Right forelimb (tissue), 1 donor: ENCODE measurements at places on chromosomes 4 and X.

GRCh38 chr4:106287353-106287969 is 28.5 kb downstream of the TBCK start:
- no peak for DNase-seq

GRCh38 chrX:150567645-150568319 is 639 bp upstream of the MTM1 start:
- DNase-seq = no peak

GRCh38 chrX:10983526-10983925 is 127.6 kb upstream of the HCCS start:
- no peak for DNase-seq

- no peak for DNase-seq
Observed at GRCh38 chr4:48254381-48255071, 15.1 kb downstream of the TEC start.

DNA sequence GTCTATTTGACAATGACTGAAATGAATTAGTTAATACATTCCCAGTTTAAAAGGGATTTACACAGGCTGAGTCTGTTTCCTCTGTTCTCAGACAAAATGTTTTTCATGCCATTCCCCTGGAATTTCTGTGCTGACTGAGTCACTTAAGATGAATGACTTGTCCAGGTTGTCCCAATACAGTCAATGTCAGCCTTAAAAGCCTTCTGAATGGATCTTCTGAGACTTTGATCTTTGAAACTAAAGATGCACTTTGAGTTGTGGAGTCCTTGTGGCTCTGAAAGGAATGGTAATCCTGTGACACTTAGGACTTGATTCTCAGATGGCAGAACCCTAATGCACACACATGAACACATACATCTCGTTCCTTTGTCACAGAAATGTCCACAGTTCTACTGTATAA is 622.2 kb upstream of the GRID2 start:
- DNase-seq = no peak

DNA sequence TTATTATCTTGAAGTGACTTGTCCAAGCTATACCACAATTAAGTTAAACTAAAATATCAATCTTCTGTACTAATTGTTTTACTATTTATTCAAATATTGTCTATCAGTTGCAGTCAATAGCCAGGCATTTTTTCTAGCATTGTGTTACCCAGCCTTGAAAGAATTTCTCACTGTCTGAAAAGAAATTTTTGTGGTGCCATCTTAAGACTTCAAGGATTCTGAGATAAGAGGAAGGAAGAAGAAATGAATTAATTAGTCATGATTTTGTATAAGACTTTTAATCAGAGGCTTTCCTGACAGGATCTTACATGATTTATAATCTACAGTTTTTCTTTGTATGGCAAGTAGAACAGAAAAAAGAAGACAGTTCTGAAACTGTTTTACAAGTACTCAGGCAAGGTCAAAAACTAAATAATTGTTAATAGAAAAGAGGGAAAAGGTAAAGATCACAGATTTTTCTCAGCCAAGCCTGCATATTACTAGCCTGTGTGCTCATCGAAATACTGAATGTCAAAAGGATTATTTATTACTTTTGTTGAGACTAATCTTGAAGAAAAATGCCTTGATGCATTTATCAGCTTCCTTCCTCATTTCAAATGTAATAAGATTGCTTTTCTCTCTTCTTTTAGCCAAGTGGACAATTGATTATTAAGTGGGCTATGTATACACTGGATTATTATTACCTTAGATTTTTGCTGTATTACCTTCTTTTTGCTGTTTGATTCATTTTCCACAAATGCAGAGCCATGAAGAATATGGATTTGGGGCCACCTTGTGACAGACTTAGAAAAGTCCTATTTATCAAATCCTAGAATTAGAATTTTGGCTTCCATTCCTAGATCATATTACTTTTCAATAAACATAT is 53.8 kb downstream of the CXCL1 start:
- no peak for DNase-seq

GRCh38 chr4:65498606-65499005 is 171.7 kb downstream of the EPHA5 start:
- DNase-seq = no peak

DNA sequence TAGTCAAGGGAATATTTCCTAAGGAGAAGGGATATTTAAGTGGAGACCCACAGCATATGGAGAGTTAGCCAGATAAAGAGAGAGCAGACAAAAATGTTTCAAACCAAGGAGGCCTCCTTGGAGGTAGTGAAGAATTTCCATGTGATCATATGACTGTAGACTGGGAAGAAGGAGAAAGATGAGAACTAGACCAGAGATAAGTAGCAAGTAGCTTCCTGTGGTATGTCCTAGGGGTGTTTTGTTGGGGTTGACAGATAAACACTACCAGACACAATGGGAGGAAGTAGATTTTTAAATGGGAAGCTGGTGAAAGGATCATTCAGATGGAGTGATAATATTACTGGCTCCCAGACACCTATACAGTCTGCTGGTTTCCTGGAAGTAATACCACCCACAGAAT is 13.6 kb downstream of the SYAP1 start:
- no peak for DNase-seq

GRCh38 chr4:141027421-141027820 is 105.8 kb downstream of the RNF150 start:
- no peak for DNase-seq

- DNase-seq = no peak
Observed at GRCh38 chr4:133188433-133189146, 39.5 kb downstream of the PCDH10 start.

- DNase-seq = no peak
Observed at GRCh38 chr4:3811621-3812020, 45.4 kb downstream of the ADRA2C start.

GRCh38 chr4:57190601-57191481 is 80.7 kb upstream of the IGFBP7 start:
- DNase-seq = no peak

- DNase-seq = no peak
Observed at GRCh38 chr4:100948911-100949310, 398.4 kb downstream of the PPP3CA start.

- no peak for DNase-seq
Observed at GRCh38 chr4:179313823-179314222, 1871.6 kb upstream of the AGA start.

DNA sequence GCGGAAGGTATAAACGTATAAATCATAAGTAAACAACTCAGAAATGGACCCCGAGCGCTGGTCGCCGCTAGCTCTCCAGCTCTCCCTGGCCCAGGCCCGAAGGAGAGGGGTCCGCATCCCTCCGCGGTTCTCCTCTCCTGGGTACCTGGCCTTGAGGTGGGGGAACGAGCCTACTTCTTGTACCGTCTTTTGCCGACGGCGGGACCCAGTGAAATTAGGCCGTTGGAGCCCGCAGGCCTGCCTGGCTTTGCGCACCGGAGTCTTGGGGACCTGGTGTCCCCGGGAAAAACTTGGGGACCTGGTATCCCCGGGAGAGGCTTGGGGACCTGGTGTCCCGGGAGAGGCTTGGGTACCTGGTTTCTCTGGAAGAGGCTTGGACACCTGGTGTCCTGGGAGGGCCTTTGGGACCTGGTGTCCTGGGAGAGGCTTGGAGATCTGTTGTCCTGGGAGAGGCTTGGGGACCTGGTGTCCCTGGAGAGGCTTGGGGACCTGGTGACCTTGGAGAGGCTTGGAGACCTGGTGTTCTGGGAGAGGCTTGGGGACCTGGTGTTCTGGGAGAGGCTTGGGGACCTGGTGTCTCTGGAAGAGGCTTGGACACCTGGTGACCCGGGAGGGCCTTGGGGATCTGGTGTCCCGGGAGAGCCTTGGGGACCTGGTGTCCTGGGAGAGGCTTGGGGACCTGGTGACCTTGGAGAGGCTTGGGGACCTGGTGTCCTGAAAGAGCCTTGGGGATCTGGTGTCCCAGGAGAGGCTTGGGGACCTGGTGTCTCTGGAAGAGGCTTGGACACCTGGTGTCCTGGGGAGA is 12.0 kb downstream of the SHOX start:
- peak; percentile 56 for DNase-seq

DNA sequence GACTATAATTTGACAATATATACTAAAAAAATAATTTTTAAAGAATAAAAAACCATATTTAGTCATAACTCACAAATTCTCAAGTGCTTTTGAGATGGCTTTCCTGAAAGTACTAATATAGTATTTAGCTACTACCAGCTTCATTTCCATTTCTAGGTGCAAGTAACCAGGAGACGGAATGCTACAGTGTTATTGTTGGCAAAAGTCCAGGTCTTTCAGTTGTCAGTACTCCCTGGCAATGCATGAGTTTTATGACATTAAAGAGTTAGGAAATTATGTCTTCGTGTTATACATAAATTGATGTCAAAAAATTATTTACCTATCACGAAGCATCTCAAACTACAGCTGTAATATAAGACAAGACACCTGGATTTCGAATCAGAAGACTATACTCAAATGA is 45.0 kb downstream of the TMEM47 start:
- no peak for DNase-seq

GRCh38 chr4:34158878-34159277 is 2085.4 kb downstream of the ARAP2 start:
- no peak for DNase-seq

GRCh38 chr4:4267981-4268380 is 20.0 kb upstream of the TMEM128 start:
- no peak for DNase-seq

- no peak for DNase-seq
Observed at GRCh38 chrX:131565909-131566308, 22.0 kb downstream of the OR13H1 start.

- DNase-seq = no peak
Observed at GRCh38 chrX:154452823-154453222, 5.3 kb upstream of the PLXNA3 start.

DNA sequence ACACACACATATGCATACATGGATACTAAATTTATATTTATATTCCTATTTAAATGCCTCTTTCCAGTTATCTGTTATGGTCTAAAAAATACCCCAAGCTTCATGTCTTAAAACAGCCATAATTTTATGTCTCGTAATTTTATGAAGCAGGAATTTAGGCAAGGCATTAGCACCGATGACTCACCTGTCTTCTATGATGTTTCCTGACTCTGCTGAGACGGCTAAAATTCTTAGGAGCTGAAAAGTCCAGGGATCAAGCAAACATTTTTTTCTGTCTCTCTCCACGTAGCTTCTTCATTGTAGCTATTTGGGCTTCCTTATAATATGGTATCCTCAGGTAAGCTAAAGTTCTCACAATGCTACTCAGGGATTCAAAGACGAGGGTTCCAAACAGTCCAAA is 930.3 kb downstream of the STIM2 start:
- no peak for DNase-seq

DNA sequence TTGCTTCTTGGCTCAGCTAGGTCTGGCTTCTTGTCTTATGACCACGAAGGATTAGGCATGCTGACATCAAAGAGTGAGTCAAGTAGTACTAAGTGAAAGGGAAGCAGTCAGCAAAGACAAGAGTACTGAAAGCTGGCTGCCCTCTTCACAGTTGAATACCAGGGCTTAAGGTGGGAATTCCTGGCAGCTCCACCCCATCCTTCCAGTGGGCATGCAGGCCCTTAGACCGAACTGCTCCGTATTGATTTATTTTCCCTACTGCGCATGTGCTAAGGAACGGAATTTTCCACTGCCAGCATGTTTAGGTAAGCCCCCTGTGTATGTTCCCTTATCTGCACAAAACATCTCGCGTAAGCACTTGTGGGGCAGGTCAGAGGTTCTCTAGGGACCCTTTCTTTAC is 2320.1 kb downstream of the ARAP2 start:
- DNase-seq = no peak

GRCh38 chrX:119729408-119730201 is 28.8 kb upstream of the SOWAHD start:
- peak; percentile 53 for DNase-seq

DNA sequence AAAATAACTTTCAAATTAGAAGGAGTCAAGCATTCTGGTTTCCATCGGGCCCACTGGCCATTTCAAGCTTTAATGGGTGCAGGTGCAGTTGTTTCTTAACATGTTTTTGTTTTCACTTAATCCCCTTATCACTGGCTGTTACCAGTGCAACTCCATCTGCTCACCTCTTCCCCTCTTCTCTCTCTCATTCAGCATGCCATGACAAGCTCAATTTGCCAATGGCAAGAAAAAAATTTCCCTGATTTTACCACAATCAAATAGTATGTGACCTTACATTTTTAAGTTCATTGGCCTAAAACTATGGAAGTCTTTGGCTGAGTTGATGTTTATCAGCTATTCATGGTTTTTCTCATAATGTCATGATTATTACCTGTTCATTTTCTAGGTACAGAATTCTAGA is 299.1 kb upstream of the BMP3 start:
- DNase-seq = no peak

DNA sequence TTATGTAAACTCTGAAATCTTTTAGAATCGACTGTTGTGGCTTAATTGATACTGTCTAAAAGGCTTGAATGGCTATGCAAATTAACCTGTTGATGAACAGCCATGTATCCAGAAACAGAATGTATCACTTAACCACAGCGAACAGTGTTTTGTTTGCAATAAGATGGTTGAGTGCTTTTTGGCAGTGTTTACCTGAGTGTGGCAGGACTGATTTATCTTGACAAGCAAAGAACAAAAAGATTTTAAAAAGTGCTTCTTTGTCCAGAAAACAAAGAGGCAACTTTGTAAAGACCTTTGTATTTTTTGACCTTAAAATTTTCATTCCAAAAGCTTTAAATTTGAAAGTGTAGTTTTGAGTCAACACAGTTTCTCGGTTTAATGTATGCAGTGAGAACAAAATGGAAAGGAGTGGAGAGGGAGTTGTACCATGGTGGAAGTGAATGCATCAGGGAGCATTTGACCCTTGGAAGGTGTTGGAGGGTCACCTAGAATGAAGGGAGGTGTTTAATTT is 18.0 kb downstream of the ARHGAP10 start:
- DNase-seq = no peak

DNA sequence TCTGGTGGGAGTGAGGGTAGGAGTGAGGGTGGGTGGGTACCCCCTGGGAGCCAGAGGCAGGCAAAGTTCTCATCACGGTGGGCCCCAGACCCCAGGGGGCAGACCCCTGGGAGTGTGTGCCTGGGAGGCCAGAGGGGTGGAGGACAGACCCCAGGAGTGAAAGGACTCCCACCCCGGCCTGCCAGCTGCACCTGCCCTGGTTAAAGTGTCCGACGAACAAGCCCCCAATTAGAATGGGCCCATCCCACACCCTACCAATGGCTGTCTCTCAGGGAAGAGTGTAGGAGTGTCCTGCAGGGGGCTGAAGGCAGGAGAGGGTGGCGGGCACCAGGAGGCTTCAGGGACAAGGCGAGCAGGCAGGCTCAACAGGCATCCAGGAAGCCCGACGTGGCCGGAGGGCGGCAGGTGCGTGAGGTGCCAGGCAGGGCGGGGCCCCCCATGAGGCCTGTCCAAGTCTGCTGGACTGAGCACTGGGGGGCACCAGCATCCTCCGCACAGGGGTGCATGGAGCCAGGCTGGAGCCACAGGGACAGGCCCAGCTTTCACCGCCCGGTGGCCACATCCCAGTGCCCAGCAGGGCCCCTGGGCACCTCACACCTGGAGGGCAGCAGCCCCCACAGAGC is 8.7 kb downstream of the PDE6B start:
- peak; percentile 25 for DNase-seq

GRCh38 chr4:83387012-83387411 is 52.4 kb upstream of the HPSE start:
- DNase-seq = no peak

- DNase-seq = no peak
Observed at GRCh38 chrX:24574743-24575142, 72.4 kb downstream of the PCYT1B start.

DNA sequence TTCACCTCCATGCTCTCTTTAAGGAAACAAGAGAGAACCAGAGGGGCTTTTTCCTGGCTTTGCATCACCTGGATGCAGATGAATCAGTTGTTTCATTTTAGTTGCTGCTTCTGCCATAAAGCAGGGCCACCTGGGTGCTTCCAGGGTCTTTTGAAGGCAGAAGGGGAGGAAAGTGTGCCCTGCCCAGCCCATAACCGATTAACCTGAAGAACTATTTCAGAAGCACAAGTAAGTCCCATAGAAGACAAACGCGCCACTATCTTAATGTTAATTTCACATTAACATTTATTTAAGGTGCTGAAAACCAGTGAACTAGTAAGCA is 32.1 kb downstream of the IRF2 start:
- no peak for DNase-seq
